Transverse colon (tissue), 4 donors: ENCODE measurements at places on chromosomes 6 and 20. TPM values are rescaled to one million over a fixed set of nuclear protein-coding genes. Genes with fewer than 3 reads are reported as not detected.

Gene CST9L
- total RNA-seq: not detected

Gene DTNBP1
- total RNA-seq: 20.3 TPM

Gene SLC17A9
- 2.9 TPM for total RNA-seq

Gene PKIB
- 83.0 TPM for total RNA-seq

GRCh38 chr20:58097429-58097828, 131.0 kb downstream of the ANKRD60 start:
- no peak for DNase-seq
- no peak overlapping the region for H3K27ac ChIP-seq
- H3K4me1 ChIP-seq: no peaks in the 10 kb centered on the region
- no peaks in the 10 kb centered on the region for H3K27me3 ChIP-seq

- H3K27ac ChIP-seq: no peak overlapping the region
- H3K27me3 ChIP-seq: no peaks in the 10 kb centered on the region
- no peaks in the 10 kb centered on the region for H3K4me1 ChIP-seq
- DNase-seq: no peak
Observed at GRCh38 chr6:19662911-19663310, 174.3 kb upstream of the ID4 start.

DNA sequence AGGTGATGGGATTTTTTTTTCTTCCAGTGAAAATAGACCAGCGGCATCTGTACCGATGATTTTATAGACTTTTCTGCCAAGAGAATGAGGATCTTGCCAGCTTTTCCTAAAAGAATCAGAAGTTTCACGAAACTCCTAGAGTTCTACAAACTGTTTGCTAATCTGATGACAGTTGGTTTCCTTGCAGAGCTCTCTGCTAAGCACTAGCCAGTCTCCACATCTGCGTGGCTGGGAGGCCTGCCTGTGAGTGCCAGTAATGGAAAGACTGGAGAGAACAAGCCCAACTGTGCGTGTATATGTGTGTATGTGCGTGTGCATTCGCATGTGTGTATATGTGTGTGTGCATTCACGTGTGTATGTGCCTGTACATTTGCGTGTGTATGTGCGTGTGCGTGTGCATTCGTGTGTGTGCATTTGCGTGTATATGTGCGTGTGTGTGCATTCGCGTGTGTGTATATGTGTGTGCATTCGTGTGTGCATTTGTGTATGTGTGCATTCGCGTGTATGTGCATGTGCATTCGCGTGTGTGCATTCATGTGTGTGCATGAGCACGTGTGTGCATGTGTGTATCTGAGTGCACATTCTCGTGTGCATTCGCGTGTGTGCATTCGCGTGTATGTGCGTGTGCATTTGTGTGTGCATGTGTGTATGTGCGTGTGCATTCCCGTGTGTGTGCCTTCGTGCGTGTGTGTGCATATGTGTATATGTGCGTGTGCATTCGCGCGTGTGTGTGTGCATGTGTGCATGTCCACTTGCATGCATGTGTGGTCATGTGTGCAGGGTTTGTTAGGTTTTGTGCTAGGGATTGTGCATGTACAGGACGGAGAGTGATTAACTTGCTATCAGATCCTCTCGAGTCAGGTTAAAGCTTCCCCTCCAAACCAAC, 379.4 kb downstream of the TAF4 start:
- no peaks in the 10 kb centered on the region for H3K4me1 ChIP-seq
- no peaks in the 10 kb centered on the region for H3K36me3 ChIP-seq
- DNase-seq: no peak

DNA sequence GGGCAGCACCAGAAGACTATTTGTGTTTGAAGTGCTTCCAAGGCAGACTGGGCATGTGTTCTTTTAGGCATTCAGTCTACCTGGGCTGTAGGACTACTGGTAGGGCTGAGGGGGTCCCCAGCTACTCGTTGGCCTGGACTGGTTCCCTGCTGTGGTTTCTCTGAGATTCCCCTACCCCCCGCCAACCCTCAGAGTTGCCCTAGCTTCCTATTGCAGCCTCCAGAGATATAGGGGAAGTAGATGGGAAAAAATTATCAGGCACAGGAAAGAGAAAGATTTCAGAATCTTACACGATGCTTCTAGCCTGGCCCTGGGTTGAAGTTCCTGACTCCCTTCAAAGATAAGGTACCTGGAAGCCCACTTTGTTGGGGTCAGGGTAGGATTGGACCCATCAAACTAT, 22.5 kb downstream of the BRPF3 start:
- no peaks in the 10 kb centered on the region for H3K27me3 ChIP-seq
- no peak for DNase-seq
- H3K27ac ChIP-seq: no peak overlapping the region
- H3K36me3 ChIP-seq: no peaks in the 10 kb centered on the region
- peaks cover 61% of the 10 kb centered on the region for H3K4me1 ChIP-seq
- no peak overlapping the region for H3K4me3 ChIP-seq

DNA sequence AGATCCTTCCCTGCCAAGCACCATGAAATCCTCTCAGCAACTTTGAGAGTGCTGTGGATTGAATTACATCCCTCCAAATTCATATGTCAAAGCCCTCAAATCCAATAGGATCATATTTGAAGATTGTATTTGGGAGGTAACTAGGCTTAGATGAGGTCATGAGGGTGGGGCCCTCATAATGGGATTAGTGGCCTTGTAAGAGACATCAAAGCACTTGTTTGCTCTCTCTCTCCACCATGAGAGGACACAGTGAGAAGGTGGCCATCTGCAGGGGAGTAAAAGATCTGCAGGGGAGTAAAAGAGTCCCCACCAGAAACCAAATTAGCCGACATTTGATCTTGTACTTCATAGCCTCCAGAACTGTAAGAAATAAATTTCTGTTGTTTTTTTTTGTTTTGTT, 298.2 kb downstream of the SAMD5 start:
- H3K27ac ChIP-seq: no peak overlapping the region
- no peaks in the 10 kb centered on the region for H3K27me3 ChIP-seq
- H3K36me3 ChIP-seq: no peaks in the 10 kb centered on the region
- no peak for DNase-seq

- no peak overlapping the region for H3K27ac ChIP-seq
- no peaks in the 10 kb centered on the region for H3K4me1 ChIP-seq
- DNase-seq: no peak
- no peak overlapping the region for H3K4me3 ChIP-seq
Observed at GRCh38 chr6:87870556-87870955, 168.5 kb upstream of the AKIRIN2 start.

- no peaks in the 10 kb centered on the region for H3K27me3 ChIP-seq
- H3K27ac ChIP-seq: peak overlapping the region; percentile 52
- H3K36me3 ChIP-seq: no peaks in the 10 kb centered on the region
- H3K4me1 ChIP-seq: no peaks in the 10 kb centered on the region
- no peak for DNase-seq
Observed at GRCh38 chr6:118660218-118660569, 8.8 kb upstream of the CEP85L start.

- no peaks in the 10 kb centered on the region for H3K4me1 ChIP-seq
- H3K36me3 ChIP-seq: no peaks in the 10 kb centered on the region
- H3K4me3 ChIP-seq: no peak overlapping the region
- H3K27me3 ChIP-seq: peaks cover 5% of the 10 kb centered on the region
Observed at GRCh38 chr6:40336940-40337760, 250.0 kb downstream of the LRFN2 start.

GRCh38 chr20:58073945-58074856, 154.3 kb downstream of the ANKRD60 start:
- H3K36me3 ChIP-seq: no peaks in the 10 kb centered on the region
- no peak overlapping the region for H3K27ac ChIP-seq
- H3K27me3 ChIP-seq: no peaks in the 10 kb centered on the region
- no peak for DNase-seq
- H3K4me1 ChIP-seq: no peaks in the 10 kb centered on the region
- no peak overlapping the region for H3K4me3 ChIP-seq

- no peaks in the 10 kb centered on the region for H3K36me3 ChIP-seq
- peak; percentile 55 for DNase-seq
- H3K27me3 ChIP-seq: peaks cover 6% of the 10 kb centered on the region
- peaks cover 12% of the 10 kb centered on the region for H3K4me1 ChIP-seq
Observed at GRCh38 chr6:142301651-142302391, at the start of gene ADGRG6. Gene ADGRG6 (plus strand): TSS chr6:142302007. CDS start chr6:142302330, 323 bp downstream.

DNA sequence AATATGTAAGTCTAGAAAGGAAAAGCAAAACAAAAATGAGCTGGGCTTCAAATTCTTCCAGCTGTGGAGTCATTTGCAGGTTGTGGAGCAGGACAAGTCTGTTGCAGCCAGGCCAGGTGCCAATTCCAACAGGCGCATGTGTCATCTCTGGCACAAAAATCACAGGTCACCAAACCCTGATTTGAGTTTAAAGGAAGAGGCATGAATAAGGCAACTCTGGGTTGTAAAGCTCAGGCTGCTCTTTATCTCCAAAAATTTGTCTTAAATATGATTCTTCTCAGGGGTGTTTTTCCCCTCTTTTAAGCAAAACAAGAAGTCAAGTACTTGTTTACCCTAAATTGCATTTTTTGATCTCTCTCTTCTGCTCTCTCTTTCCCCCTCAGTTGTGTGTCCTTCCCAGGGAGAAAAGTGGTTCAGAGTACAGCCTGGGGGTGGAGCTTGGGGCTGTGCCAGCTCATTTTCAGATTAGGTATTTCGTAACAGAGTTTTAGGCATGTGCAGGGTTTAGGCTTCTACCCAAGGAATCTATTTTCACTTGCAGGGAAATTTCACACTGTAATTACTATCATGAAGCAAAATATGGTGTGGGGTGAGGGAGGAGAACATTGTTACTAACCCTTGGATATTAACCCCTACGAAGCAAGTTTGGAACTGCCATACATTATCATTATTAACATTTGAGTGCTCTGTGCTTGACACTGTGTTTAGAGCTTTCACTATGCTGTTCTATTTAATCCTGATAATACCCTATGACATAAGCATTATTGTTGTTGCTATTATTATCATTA, 8.3 kb upstream of the NCOA3 start:
- no peaks in the 10 kb centered on the region for H3K36me3 ChIP-seq
- H3K27ac ChIP-seq: peak overlapping the region; percentile 81
- H3K4me1 ChIP-seq: peaks cover 18% of the 10 kb centered on the region
- H3K27me3 ChIP-seq: no peaks in the 10 kb centered on the region
